Epithelial cell of prostate (primary cell): ENCODE measurements at places on chromosomes 2 and 18.

- no peak for DNase-seq
Measured at GRCh38 chr2:221853297-221853696, 281.2 kb upstream of the EPHA4 start.

GRCh38 chr2:36582538-36582937 is 15.4 kb downstream of the FEZ2 start:
- DNase-seq: no peak

DNA sequence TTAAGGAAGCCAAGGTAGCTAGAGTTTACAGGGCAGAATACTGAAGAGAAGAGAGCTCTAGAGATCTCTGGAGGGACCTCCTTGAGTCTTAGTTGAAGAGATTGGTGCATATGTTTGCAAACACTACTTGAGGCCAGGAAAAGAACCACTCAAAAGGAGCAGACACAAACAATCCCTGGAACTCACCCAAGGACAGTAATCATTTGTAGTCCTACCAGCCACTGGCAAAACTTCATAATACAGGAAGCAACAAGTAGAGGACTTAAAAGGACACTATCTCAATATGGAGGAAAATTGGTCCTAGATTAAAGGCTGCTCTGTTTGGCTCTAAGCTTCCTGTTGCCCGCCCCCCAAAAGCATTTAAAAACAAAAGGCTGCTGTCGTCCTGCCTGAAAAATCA is 46.9 kb upstream of the UBXN4 start:
- DNase-seq: no peak

DNA sequence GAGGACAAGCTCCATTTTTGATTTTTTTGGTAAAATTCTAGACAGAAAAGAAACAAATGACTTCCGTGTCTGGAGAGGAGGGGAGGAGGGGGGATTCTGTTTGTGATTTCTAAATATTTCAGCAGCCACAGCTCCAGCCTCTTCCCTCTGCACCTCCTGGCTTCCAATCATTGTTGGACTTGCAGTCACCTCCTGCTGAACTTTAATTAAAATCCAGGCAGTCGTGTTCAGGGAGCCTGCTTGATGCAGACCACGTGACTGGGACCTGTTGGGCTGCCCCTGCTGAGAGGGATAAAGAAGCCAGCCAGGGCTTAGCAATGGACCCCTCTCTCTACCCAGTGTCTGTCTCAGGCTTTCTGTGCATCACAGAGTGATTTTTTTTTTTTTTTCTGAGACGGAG is 115.1 kb downstream of the SH3BP4 start:
- no peak for DNase-seq

DNA sequence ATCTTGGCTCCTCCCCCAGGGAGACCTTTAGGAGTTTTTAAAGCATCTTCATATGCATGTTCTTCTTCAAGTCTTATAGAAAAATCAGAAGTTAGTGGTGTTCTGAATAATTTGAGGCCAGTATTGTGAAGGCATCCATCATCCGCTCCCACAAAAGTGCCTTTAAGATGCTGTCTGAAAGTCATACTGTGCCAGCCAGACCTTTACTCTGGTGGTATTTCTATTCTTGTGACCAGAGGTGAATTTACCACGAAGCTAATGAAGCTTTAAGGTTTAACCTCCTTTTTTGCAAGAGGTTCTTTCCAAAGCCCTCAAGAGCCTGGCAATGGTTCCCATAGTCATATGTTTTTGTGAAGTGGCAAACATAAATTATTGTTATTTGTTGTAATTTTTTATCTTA is 54.3 kb downstream of the SLC40A1 start:
- DNase-seq: no peak

DNA sequence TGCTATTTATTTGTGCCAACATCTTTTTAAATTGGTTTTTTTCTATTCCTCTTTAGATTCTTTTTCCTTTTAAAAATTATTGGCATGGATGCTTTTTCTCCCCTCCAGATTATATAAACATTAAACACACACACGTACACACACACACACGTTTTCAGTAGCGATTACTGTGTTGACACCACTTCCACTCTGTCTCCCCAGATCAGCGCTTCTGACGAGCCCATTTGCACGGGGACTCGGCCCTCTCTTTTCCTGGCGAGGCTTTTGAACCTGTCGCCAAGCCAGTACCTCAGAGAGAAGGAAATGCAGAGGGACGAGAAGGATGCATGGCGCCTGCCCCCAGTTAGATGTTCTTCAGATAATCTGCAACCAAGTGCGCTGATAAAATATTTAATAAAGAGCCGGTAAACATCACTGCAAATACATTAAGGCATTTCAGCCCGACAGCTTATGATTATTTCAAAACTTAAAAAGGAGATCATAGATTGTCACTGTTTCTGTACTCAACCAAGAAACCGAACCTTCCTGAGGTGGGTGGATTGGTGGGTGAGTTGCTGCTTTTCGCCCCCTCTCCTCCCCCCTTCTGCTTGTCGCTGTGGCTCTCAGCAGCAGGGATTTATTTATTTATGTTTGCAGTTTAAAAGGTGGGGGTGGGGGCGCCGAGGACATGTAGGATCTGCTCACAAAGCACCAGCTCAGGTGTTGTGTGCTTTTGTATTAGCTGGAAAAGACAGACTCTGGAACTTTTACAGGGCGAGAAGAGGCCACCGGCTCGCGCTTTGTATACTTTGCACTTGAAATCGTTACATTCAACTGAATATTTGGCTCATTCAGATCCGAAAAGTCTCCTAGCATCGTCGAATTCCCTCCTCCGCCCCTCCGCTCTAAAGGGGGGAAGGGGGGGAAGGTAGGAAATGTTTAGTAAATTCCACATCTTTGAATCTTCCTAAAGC is 787 bp upstream of the TBR1 start:
- no peak for DNase-seq

GRCh38 chr2:190849774-190850173 is 30.8 kb upstream of the GLS start:
- DNase-seq: no peak
